ENCODE measurements at places on chromosomes 1 and 21. TPM values are rescaled to one million over a fixed set of nuclear protein-coding genes. Genes with fewer than 3 reads are reported as not detected.

MROH7 gene
- total RNA-seq: under 0.01 TPM

HLX gene
- total RNA-seq: 13.2 TPM

S100A3 gene
- 0.79 TPM for total RNA-seq

SYPL2 gene
- under 0.01 TPM for total RNA-seq

CCDC17 gene
- 1.7 TPM for total RNA-seq

ENAH gene
- total RNA-seq: 99.1 TPM

TPM3 gene
- total RNA-seq: 1,072 TPM

CYP4A11 gene
- not detected for total RNA-seq

AKR1A1 gene
- 120 TPM for total RNA-seq

ZFP69 gene
- 3.4 TPM for total RNA-seq

SSR2 gene
- total RNA-seq: 669 TPM

ZBTB8B gene
- under 0.01 TPM for total RNA-seq

RNU1-1 gene
- under 0.01 TPM for total RNA-seq

ADAMTS1 gene
- total RNA-seq: 144 TPM
